ENCODE measurements at places on chromosomes 12 and 14.

DNA sequence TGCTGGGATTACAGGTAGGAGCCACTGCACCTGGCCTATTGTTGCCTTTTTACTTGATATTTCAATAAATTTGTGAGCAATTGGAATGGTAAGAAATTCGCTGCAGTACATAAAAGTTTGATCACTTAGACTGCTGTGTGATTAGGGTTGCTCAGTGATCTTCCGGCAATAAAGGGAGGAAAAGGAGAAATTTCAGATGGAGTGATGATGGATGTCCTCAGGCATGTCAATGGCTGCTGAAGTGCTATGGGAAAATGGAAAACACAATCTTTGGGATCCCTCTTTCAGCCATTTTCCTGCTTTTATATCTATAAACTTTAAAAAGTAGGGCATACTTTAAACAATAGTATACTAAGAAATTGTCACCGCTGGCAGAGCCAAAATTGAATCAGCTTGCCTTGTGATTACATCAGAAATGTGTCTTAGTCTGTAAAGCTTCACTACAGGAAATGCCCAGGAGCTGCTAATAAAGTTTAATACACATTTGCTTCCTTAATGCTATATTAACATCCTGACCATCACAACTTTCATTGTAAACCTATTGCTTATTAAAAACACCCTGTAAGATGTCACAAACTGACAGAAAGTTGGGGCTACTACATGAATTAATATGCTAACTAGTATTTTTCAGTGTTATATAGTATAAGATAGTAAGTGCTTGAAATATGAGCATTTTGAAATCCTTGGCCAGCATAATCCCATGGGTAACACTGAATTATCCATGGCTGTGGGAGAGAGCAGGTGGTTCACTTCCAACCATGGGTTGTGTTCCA is 13.7 kb upstream of the FBXL14 start:
- peak; percentile 80 for DNase-seq

- DNase-seq = peak; percentile 31
Measured at GRCh38 chr12:11228296-11228879, 41.1 kb downstream of the PRB3 start.

GRCh38 chr12:18551701-18552100 is 186.1 kb downstream of the PLCZ1 start:
- DNase-seq = no peak

DNA sequence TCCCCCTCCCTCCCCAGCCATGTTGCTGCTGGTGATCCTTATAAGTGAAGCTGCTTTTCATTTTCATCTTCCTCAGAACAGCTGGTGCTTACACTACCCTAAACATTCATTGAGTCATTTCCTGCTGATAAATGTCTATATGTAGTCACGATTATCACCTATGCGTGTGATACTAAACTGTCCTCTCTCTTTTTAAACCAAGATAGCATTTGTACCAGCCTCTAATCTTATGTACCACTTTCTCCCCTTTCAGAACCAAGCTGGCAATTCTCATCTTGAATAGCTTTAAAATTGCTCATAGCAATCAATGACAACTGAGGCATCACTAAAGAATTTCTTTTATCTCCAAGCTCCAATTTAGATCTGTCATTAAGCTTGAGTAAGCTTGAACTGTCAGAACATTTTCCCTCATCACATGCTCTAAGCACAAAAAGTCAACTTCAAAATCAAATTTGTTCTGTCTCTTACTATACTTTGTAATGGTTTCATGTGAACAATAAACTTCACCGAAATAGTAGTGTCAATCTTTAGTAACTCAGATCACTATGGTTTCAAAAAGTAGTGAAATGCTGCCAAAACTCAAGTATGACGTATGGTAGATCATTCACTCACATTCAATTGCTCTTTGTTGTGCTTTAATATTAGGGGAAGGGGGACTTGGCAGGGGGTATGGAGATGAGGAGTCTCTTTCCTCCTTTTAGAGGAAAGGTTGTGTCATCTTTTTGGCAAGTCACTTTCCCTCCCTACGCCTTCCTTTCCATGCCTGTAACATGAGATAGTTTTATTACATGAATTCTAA is 178.1 kb upstream of the NOVA1 start:
- peak; percentile 36 for DNase-seq

DNA sequence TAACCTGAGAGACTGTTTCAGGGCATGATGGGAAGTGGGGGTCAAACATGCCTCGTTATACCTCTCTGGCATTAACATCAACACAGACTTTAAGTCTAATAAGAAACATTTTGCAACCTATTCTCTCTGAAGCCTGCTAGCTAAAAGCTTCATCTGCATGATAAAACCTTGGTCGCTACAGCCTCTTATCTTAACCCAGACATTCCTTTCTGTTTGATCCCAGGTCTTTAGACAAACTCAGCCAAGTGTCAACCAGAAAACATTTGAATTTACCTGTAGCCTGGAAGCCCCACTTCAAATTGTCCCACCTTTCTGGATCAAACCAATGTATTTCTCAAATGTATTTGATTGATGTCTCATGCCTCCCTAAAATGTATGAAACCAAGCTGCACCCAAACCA is 9.1 kb downstream of the PPP2R3C start:
- DNase-seq = no peak

DNA sequence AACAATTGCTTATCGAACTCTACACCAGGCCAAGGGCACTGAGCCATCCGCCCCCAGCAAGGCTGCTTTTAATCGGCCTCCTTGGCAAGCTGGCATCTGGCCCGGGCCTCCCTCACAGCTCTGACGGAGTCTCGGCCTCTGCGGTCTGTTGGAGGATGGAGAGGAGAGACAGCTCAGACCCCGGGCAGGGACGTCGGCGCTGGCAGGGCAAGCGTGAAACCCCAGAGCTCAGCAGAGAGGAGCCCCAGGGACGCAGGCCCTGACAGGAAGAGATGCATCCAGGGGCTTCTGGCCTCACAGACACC is 17.5 kb downstream of the CAMKK2 start:
- no peak for DNase-seq

GRCh38 chr12:124660851-124661250 is 93.4 kb upstream of the NCOR2 start:
- DNase-seq = no peak

GRCh38 chr12:95218150-95219133 is 835 bp downstream of the VEZT start:
- DNase-seq = peak; percentile 72

- DNase-seq = no peak
Measured at GRCh38 chr12:3732901-3733300, 20.0 kb downstream of the CRACR2A start.

GRCh38 chr12:31736472-31736871 is 7.7 kb upstream of the AMN1 start:
- peak; percentile 83 for DNase-seq

DNA sequence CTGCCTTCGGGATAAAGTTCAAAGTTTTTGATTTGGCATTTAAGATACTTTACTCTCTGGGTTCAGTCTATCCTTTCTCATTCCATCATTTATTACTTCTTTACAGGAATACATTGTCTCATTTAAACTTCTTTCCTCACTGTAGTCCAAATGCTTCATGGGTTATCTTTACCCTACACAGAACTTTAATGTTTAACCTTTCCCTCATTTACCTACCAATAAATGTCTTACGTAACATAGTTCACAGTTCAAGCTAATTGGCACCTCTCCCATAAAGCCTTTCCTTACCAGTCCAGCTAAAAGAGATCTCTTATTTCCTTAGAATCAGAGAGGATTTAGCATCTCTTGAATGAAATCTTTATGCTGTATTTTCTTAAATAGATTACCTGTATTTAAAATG is 476.3 kb upstream of the SEL1L start:
- DNase-seq = no peak

DNA sequence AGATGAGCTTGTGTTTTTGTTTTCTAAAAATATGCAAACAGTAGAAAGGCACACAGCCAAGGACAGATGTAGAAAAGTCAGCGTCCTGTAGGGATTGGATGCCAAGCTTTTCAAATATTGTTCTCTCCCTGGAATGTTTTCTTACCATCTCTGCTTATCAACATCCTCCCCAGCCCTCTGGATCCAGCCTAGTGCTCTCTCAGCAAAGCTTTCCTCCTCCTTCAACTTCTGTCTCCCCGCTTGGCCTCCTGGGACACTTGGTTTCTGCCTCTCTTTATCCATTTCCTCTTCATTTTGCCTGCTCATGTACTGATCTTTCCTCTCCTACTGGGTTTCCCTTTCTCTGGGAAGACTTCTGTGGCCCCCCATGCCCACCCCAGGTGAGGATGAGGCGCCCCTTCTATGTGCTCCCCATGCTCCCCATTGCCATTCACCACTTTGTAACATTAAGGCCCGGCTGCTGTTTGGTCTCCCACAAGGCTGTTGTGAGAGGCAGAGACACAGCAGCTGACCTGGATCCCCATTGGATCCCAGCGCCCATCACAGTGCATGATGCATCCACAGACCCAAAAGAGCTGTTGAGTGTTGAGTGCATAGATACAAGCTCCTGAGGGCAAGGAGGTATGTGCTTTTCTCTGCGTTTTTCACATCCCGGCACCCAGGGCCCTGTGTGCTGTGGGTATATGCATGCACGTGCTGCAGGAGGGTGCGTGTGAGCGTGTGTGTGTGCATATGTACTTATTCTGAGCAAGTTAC is 38.2 kb downstream of the EVL start:
- DNase-seq = peak; percentile 26

GRCh38 chr12:125247477-125247876 is 182.2 kb downstream of the AACS start:
- no peak for DNase-seq

DNA sequence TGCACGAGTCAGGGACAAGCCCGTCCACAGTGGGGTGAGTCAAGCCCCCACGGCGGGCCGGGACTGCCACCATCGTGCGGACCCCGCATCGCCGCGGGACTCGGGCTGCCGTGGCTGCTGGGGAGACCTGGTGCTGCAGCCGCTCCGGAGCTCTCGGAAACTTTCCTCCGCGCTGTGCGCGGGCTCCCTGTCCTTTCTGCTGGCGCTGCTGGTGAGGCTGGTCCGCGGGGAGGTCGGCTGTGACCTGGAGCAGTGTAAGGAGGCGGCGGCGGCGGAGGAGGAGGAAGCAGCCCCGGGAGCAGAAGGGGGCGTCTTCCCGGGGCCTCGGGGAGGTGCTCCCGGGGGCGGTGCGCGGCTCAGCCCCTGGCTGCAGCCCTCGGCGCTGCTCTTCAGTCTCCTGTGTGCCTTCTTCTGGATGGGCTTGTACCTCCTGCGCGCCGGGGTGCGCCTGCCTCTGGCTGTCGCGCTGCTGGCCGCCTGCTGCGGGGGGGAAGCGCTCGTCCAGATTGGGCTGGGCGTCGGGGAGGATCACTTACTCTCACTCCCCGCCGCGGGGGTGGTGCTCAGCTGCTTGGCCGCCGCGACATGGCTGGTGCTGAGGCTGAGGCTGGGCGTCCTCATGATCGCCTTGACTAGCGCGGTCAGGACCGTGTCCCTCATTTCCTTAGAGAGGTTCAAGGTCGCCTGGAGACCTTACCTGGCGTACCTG is 1.1 kb downstream of the PDE3A start:
- DNase-seq = peak; percentile 24

DNA sequence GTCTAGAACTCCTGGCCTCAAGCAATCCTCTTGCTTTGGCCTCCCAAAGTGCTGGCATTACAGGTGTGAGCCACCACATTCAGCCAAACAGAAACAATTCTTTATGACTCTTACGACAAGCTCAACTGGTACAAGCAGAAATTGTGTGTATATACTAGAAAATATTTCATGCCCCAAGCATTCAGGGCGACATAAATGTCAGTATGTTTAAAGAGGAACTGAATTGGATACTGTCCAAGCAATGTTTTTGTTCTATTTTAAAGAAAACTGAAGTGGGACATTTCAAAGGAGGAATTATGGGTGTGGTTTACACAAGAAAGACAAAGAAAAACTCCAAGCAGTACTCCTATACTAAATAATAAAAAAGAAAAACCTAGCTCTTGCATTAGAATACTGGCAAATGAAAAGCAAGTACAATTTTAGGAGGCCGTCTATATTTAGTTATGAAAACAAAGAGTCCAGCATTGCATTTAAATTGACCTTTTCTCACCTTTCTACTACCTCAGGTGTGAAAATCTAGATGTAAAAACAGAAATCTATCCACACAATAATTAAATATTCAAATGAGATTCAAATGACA is 48.9 kb downstream of the PPP1R12A start:
- no peak for DNase-seq

GRCh38 chr12:28355161-28355560 is 164.9 kb downstream of the CCDC91 start:
- DNase-seq = no peak

DNA sequence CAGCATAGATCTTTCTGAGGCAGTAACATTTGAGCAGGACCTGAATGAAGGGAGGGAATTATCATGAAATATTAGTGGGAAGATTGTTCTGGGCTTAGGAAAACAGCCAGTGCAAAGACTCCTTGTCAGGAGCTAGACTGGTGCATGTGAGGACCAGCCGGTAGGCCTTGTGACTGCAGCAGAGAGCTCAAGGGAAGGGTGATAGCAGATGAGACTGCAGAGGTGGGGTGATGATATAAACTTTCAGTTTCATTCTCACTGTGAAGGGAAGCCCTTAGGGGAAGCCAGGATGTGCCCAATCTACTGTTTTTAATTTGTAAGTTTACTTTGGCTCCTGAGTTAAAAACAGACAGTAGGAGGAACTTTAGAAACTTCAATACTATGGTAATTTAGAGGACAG is 12.4 kb downstream of the IL22 start:
- peak; percentile 35 for DNase-seq

DNA sequence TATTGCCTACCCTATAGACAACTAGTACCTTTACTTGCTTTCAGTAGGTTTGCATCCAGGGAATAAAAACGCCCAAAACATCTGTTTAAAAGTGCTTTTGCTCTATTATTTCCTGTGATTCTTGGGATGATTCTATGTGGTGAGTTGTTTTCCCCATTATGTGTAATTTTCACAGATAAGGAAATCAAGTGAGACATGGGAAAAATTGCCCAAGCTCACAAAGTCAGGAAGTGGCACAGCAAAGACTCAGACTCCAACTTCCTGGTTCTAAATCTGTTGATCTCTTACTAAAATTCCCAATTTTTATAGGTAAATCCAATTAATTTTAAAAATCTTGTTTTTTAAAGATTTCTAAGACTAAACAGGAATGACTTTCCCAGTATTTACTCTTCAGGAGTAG is 39.0 kb downstream of the NID2 start:
- peak; percentile 11 for DNase-seq

- peak; percentile 8 for DNase-seq
Measured at GRCh38 chr14:64673748-64674147, 30.5 kb upstream of the PLEKHG3 start.

GRCh38 chr12:67457778-67458665 is 188.9 kb downstream of the CAND1 start:
- DNase-seq = peak; percentile 56

DNA sequence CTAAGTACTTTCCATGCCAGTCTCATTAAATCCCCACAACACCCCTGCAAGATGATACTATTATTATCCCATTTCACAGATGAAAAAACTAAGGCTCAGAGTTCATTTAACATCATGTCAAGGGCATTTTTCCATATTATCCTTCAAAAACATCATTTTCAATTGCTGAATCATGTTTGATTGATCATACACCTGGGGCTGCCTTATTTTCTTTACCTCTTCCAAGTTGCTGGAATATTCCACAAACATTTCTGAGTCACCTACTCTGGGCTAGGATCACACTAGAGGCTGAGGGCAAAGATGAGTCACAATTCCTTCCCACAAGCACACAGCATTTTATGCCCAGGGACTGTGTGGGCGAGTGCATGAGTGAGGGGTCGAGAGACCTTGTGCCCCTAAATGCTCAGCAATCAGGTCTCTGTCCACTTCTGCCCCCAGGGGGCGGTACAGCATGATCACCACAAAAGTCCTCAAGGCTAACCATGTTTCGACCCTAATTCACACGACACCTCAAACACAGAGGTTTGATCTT is 14.1 kb upstream of the TMEM119 start:
- DNase-seq = peak; percentile 82
